ENCODE measurements at places on chromosomes 16 and 17.

- no peak for DNase-seq
Observed at GRCh38 chr16:25094596-25094995, 16.9 kb upstream of the LCMT1 start.

DNA sequence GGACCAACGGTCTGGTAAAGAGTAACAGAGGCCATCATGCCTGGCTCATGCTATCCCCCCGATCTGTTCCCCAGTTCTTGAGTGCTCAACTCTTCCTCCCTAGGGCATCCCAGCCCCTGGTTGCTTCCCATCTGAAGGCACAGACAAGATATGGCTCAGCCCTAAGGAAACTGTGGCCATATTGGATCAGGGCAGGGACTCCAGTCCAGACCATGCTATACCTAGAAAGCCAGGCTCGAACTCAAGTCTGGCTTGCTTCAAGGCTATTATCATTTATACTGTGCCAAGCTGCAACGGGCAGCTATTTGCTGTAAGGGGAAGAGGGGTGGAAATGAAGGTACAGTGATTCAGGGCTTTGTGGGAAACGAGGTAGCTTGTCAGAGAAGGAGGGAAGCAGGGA, 2.8 kb downstream of the UBTF start:
- no peak for DNase-seq

DNA sequence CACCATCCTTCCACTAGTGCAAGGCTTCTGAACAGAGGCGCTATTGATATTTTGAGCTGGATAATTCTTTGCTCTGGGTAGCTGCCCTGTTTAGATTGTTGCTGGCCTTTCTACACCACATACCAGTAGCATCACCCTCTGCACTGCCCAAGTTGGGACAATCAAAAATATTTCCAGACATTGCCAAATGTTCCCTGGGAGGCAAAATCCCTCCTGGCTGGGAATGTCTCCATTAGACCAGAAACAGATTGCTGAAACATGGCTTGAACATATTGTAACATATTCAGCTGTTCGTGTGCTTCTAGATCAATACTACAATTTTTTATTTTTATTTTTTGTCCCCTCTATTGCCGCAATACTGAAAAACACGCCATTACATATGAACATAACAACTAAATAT, 174.6 kb downstream of the ABCA8 start:
- no peak for DNase-seq

GRCh38 chr16:89658221-89658879, 714 bp downstream of the SPATA33 start:
- no peak for DNase-seq

- no peak for DNase-seq
Observed at GRCh38 chr17:49217651-49218413, 7.3 kb downstream of the ABI3 start.

DNA sequence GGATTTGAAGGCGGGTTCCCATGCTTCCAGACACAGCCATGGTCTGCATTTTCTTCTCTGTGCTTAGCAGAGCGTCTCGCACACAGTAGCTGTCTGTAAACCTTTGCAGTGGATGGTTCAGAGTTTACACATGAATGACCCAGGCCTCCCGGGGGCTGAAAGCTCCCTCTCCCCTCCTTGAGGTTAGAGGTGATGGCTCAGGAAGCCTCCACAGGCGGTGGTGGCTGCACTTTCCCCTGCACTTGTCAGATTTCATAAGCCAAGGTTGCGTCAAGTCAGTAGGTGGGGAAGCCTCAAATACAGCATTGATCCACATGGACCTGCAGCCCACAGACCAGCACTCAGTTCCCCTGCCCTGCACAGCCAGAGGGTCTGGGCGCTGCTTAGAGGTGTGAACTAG, 211.9 kb downstream of the KATNIP start:
- DNase-seq = no peak

DNA sequence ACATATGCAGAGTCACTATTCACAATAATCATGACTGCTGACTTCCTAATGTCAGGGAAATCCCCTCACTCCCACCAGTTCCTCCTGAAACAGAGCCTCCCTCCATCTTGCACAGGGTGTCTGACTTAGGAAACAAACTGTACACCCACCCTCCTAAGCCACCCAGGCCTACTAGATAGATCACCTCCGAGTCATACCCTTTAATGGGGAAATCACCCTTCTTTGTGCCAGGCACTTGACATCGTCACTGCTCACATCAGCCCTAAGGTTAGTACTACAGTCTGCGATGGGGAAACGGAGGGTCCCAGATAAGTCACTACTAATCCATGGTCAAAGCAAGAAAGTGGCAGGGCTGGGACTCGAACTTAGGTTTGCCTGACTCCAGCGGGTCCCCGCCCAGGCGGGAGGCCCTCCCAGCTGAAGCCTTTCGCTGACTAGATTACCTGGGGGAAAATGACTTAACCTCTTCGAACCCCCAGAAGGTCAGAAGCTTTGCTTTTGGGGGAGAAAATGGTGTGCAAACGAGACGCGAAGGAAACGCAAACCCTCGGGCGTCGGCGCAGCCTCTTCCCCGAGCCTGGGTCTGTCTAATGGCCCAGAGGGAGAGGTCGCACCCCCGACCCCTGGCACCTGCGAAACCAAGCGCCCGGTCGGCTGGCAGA, 3.4 kb upstream of the MLLT6 start:
- DNase-seq = peak; percentile 62

DNA sequence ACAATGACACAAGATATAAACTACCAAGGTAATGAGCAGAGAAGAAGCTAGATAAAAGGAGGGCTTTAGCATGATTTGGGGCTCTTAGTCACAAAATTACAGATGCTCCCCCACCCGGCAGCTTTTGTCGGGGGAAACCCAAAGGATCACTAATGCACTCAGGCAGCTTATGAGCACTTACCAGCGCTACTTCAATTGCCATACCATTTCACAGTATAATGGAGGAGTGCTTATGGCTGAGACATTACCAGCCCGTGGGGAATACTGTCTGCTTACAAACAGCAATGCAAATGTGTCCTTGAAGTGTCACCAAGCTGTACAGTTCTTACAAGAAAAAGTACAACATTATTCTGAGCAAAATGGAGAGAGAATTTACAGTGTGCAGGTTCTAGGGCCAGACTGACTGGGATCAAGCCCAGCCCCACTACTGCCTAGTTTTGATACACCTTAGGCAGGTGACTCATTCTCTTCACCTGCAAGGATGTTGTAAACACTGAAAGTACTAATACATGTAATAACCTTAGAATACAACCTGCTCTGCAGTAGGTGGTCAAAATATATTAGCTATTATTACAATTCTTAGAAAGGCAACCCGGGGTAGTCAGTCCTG, 16.3 kb downstream of the ANKFY1 start:
- DNase-seq = no peak

- DNase-seq = no peak
Observed at GRCh38 chr17:50976951-50977472, 110.9 kb upstream of the TOB1 start.

DNA sequence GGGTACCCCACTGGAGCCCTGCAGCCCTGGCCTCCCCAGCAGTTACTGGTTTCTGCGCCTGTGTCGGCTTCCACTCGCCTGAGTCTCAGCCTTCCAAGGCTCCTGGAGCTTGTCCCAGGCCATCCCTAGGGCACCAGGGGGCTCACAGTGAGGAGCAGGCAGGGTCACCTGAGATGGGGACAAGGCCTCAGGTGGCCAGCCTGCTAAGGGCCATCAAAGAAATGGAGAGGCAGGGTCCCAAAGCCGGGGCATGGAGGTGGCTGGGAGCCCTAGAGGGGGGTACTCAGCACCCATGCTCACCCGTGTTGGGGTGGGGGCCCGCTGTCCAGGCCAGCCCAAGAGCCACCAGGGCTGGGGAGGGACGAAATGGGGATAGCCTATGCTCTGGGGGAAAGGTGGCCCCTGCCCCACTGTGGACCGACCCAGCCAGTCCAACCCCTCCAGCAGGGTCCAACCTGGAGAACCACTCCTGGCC, 1.3 kb downstream of the FASN start:
- DNase-seq = no peak

DNA sequence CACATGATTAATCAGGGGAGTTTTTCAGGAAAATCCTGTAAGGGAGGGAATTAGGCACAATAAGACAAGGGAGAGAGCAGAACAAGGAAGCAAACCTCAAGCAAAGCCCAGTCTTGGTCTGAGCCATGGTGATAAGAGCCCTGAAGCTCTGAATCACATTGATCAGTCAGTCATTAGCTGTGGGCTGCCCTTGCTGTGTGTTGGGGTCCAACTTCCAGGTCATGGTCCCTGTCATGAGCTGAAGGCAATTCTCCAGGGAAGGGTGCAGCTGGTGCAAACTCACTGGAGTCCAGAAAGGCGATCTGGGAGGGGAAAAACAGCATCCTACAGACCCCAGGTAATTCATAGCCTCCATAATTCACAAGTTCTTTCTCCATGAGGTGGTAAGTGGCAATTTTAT, 89.9 kb downstream of the CYLD start:
- DNase-seq = no peak

DNA sequence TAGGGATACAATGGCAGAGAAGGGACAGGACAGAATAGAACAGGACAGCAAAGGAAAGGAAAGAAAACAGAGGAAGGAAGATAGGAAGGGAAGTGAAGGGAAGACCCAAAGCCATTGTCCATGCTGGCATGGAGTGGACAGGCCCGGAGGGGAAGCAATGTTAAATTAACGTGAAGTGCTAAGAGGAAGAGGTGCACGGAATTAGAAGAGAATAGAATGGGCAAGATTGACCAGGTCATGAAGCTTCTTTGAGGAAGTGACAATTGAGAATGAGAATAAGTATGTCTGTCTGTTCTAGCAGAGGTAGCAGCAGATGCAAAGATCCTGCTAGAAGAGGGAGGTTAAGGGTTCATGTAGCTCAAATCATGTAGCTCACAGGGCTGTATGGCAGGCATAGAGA, 117.2 kb downstream of the MAF start:
- no peak for DNase-seq

DNA sequence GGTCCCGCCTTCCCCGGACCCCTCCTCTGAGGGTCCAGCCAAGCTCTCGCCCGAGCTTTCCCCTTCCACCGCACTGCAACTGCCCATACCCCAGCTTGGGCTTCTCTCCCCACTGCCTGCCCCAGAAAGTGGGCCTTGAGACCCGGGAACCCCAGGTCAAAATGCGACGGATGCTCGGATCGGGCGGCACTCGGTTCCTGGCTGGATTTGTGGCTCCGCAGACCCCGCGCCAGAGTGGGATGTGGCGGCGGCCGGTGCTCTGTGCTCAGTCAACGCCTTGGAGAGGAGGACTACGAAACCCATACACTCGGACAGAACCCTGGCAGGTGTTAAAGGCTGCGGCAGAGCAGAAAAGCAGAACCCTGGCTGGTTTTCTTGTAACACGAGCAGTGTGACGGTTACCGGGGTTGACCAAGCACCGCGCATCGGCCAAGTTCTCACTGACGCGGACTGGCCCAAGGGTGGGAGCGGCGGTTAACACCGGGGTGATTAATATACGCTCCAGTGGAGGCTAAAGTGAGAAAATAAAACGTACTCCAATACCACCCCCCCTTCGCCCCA, 885 bp upstream of the SLFN13 start:
- DNase-seq = no peak

- no peak for DNase-seq
Observed at GRCh38 chr16:24731722-24732419, 2.4 kb downstream of the TNRC6A start.

DNA sequence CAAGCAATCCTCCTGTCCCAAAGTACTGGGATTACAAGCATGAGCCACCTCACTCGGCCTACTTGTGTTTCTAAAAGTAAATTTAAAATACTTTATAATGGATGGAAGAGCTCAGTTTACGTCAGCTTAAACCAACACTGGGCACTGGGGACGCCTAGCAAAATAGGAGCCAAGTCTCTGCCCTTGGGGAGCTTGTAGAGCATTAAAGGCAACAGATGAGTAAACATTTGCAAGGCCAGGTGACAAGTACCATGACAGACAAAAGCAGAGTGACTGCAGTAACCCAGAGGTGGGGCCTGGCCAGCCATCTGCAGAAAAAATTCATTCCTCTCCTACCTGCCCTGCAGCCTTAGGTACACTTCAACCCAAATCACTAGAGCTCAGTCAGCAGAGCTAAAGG, 12.1 kb upstream of the NLK start:
- DNase-seq = peak; percentile 63

DNA sequence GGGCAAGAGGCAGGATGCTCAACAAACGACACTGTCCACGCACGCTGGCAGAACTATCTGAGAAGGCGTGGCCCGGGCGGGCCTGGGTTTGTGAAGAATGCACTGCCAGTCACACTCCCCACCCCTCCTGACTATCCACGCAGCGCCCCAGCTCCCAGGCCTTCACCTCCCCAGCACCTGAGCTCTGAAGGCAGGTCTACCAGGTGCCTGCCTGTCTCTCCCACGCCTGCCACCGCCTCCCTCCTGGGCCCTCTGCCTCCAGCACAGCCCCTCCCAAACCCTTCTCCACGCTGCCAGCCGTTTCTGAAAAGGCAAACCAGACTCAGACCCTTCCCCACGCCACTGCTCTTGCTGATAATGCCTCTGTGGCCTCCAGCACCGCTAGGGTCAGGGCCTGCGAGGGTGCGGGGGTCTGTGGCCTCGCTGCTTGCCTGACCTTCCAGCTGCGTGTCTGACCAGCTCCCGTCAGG, 11.6 kb downstream of the MYBBP1A start:
- no peak for DNase-seq

DNA sequence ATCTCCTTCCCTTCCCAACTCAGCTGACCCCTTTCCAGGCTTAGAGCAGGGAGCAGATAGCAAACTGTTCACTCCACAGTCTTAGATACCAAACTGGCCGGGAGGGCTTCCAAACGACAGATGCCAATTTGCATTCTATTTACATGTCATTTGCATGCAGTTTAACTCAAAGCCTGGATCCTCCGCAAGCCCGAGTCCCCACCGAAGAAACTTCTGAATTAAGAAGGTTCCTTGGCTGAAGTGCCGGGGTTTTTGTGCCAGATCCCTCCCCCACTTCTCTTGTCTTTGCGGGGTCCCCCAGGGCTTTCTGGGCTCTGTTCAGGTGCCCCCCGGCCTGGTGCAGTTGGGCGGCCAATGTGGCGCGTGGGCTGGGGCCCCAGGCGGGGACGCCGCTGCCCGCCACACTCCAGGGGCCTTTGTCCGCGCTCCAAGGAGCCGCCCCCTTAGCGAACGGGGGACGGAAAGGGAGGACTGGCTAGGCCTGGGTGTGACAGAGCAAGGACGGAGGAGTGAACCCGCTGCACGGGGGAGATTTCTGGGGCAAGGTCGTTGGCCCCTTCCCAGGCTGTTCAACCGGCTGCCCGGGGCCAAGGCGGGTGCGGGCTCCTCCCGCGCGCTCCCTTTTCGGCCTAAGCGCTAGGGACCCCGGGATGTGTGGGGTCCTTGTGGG, 1.2 kb downstream of the GPRC5B start:
- DNase-seq = no peak

- DNase-seq = no peak
Observed at GRCh38 chr17:43897831-43898230, 9.5 kb downstream of the MPP2 start.

GRCh38 chr16:11296706-11297491, 15.8 kb upstream of the PRM1 start:
- no peak for DNase-seq

DNA sequence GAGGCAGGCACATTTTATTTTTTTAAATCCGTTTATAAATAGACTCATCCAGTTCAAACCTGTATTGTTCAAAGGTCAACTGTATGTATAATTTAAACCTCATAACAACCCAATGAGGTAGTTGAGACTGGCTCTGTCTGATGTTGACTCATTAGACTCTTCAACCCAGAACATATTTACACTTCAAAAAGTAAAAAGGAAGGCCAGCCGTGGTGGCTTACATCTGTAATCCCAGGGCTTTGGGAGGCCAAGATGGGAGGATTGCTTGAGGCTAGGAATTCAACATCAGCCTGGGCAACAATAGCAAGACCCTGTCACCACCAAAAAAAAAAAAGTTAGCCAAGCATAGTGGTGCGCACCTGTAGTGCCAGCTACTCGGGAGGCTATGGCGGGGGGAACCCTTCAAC, 32.5 kb upstream of the DHRS7B start:
- peak; percentile 59 for DNase-seq
